ENCODE measurements at places on chromosomes 4 and X.

- DNase-seq: peak; percentile 89
Observed at GRCh38 chr4:73867783-73868182, 1.4 kb upstream of the CXCL1 start.

- no peak for DNase-seq
Observed at GRCh38 chr4:150164055-150164454, 85.8 kb downstream of the DCLK2 start.

DNA sequence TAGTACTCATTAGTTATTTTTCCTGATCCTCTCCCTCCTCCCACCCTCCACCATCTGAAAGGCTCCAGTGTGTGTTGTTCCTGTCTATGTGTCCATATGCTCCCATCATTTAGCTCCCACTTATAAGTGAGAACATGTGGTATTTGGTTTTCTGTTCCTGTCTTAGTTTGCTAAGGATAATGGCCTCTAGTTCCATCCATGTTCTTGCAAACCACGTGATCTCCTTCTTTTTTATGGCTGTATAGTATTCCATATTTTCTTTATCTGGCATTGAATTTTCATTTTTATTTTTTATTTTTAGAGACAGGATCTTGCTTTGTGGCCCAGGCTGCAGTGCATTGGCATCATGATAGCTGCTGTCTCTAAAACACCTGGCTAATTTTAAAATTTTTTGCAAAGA lies 11.9 kb upstream of the UBE2K start:
- DNase-seq: no peak

- DNase-seq: no peak
Observed at GRCh38 chrX:29965634-29966033, 249.7 kb upstream of the MAGEB2 start.

- no peak for DNase-seq
Observed at GRCh38 chrX:11296051-11296450, 2.8 kb downstream of the AMELX start.

GRCh38 chr4:116332508-116332907 lies 752.9 kb downstream of the TRAM1L1 start:
- DNase-seq: no peak

GRCh38 chr4:79687006-79687405 lies 279.0 kb upstream of the GK2 start:
- DNase-seq: no peak

DNA sequence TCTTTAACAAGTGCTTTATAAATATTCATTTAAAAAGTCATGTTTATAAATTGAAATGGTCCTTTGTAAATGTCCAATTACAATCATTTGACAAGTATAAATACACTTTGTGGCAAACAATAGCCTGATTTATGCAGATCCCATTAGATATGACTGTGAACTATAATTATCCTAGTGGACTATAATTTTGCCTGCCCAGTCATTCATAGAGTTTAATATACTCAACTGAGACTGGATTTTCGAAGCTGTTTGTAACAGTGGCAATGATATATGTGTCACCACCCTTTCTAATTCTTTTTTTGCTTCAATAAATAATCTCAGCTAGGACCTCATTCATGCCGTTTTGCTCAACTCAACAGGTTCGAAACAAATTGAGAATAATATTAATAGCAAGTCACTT lies 732.0 kb downstream of the PCDH18 start:
- no peak for DNase-seq

GRCh38 chr4:121888134-121888533 lies 17.9 kb upstream of the BBS7 start:
- DNase-seq: no peak
